ENCODE measurements at places on chromosomes 12 and 14. TPM values are rescaled to one million over a fixed set of nuclear protein-coding genes. Genes with fewer than 3 reads are reported as not detected.

DNA sequence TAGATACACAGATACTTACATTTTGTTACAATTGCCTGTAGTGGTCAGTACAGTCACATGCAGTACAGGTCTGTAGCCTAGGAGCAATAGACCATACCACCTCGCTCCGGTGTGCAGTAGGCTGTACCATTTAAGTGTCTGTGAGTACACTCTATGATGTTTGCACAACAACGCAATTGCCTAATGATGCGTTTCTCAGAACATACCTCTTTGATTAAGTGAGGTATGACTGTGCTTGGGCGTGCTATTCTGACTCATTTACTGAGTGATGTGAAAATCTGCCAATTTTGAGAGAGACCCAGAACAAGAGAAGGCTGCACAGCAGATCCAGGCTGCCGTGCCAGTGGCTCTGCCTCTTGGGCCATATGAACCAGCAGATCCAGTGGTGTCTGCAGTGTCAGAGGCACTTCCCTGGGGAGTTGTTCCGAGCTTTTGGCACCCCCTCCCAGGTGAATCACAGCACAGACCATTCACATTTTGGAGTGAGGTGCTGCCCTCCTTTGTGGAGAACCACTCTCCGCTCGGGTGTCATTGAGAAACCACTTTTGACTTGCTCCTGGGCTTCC is 20.4 kb downstream of the DLK1 start:
- DNase-seq: no peak

GRCh38 chr14:33796356-33796755 is 154.5 kb downstream of the EGLN3 start:
- no peak for DNase-seq

Gene PLA2G1B
- 1.8 TPM for total RNA-seq

Gene NANOG
- 330 TPM for total RNA-seq

Gene ACSM4
- not detected for total RNA-seq

Gene DENND5B
- 13.8 TPM for total RNA-seq
